ENCODE measurements at places on chromosomes 6 and 20. TPM values are rescaled to one million over a fixed set of nuclear protein-coding genes. Genes with fewer than 3 reads are reported as not detected.

GRCh38 chr20:37453836-37454235, 67.2 kb upstream of the NNAT start:
- DNase-seq: no peak

DNA sequence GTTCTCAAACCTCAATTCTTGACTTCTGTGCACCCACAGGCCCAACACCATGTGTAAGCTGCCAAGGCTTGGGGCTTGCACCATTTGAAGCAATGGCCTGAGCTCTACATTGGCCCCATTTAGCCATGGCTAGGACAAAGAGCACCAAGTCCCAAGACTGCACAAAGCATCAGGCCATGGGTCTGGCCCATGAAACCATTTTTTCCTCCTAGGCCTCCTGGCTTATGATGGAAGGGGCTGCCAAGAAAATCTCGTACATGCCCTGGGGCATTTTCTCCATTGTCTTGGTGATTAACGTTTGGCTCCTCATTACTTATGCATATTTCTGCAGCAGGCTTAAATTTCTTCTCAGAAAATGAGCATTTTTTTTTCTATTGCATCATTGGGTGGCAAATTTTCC, 1128.7 kb upstream of the ADGRB3 start:
- no peak for DNase-seq

The OVOL2 gene
- total RNA-seq: not detected

The GTSF1L gene
- not detected for total RNA-seq

The SMOC2 gene
- 98.2 TPM for total RNA-seq

Data from uterus (tissue), 4 donors.